ENCODE measurements at places on chromosomes 6 and 20. TPM values are rescaled to one million over a fixed set of nuclear protein-coding genes. Genes with fewer than 3 reads are reported as not detected.

- DNase-seq, result no peak
These were observed 90.2 kb downstream of the DST start for GRCh38 chr6:56552187-56553130.

GRCh38 chr6:154187714-154188113, 148.7 kb downstream of the OPRM1 start:
- no peak for DNase-seq

The TUBB2B gene
- 11.4 TPM for total RNA-seq

The MTFR2 gene
- total RNA-seq, result 1.3 TPM

The OPRL1 gene
- total RNA-seq, result 0.15 TPM
